ENCODE measurements at places on chromosomes 1 and 21.
A peak's percentile ranks its signal among the peaks of the same experiment; 100 is the strongest.

DNA sequence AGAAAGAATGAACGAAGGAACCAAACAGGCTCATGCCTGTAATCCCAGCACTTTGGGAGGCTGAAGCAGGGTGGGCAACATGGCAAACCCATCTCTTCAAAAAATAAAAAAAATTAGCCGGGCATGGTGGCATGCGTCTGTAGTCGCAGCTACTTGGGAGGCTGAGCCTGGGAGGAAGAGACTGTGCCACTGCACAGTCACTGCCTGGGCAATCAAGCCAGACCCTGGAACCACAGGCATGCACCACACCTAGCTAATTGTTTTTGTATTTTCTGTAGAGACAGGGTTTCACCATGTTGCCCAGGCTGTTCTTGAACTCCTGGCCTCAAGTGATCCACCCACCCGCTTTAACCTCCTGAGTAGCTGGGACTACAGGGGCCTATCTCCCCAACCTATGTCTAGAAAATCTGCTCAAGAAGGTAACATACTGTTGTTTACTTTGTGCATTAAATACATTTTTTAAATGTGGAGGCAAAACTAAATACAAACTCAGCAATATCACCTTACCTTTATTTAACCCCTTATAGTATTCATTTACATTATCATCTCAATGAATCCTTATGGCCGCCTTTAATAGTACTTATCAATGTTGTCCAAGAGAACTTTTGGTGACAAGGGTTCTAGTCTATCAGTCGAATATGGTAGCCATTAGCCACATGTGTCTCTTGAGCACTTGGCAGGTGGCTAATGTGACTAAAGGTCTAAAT, 2.7 kb downstream of the KHDC4 start:
- no peak for DNase-seq

DNA sequence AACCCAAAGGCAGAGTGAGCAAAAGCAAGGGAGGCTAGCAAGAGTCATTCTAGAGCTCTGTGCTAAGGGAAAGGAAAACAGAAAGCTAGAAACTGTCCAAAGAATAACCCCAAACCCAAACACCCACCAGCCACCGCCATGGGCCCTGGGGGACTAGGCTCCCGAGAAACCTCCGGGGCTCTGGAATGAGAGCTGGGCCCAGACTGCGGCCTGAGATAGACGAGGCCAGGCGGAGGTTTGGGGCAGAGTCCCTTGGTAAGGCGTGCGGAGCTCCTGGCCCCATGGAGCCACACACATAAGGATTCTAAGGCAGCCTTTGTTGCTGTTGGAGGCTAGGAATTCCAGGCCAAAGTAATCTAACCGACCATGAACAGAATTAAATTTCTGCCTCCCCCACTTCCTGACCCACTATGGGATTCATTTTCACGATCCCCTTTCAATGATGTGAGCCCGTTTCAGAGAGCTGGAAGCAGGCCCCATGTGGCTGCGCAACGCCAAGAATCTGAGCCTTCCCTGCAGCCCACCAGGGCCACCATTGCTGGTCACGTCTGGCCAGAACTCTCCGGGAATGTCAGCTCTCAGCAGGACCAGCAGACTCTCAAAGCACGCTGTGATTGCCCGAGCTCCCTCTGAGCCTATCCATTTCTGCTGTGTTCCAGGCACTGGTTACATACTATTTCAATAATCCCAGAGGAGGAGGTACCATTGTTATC, 145.0 kb downstream of the TRABD2B start:
- DNase-seq, result no peak

DNA sequence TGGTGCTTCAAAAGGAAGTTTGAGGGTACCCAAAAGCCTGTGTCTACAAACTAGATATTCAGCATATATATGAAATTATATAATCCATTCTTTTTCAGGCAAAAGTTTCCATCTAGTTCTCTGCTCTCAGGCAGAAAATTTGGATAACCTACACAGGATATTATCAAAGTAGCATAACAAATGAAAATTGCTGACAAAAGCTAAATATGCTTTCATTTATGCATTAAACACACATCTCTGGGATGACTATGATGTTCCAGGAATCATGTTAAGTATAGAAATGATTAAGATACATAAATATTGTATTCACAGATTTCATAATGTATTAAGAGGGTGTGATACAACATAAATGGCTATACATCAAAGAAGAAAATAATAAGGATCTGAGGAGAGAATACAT, 92.8 kb downstream of the LRRC53 start:
- no peak for DNase-seq

DNA sequence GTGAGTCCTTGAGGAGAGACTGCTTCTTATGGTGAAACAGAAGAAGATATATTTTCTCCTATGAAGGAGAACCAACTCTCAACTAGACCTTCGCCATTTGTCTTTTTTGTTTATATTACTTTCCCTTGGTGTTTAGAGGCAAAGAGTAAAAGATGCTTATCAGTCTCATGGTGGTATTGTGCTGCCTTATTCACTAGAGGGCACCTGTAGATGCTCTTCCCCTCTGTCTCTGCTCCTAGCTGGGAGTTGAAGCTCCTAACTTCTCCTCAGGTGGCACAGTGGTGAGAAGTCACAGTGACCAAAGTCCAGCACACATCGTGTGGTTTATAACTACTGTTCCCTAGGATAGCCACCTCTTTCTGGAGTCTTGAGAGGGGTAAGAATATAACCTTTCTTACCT, 1359.6 kb downstream of the PLA2G4A start:
- no peak for DNase-seq

GRCh38 chr1:29453502-29454240, 217.3 kb downstream of the PTPRU start:
- DNase-seq, result peak; percentile 12

DNA sequence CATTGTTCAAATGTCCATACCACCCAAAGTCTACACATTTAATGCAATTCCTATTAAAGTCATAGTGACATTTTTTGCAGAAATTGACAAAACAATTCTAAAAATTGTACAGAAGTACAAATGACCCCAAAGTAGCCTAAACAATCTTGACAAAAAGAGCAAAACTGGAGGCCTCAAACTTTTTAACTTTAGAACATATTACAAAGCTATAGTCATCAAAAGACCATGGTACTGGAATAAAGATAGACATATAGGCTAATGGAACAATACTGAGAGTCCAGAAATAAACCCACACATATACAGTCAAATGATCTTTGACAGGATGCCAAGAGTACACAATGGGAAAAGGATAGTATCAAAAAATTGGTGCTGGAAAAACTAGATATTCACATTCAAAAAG, 213.2 kb upstream of the SAMSN1 start:
- DNase-seq, result no peak

DNA sequence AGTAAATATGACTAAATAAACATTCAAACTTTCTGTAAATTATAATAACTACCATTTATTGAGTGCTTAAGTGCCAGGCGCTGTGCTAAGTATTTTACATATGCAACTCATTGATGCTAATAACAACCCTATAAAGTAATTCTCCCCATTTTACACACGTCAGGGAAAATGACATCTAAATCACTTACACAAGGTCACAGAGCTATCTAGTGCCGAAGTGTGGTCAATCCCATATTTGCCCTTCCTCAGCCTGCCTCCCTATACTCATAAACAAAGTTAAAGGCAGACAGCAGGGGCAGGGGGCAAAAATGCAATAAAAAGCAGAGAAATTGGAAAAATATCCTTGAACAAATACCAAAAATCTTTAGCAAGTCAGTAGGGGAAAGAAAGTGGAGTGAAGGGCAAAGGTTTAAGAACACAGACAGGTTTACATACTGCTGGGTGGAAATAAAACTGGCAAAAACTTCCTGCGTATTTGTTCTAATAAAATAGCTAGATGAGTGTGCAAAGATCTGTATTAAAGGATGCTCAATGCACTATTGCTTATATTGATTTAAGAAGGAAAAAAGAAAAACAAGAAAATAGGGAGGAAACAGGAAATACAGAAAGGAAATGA, 72.8 kb downstream of the WDR64 start:
- no peak for DNase-seq

DNA sequence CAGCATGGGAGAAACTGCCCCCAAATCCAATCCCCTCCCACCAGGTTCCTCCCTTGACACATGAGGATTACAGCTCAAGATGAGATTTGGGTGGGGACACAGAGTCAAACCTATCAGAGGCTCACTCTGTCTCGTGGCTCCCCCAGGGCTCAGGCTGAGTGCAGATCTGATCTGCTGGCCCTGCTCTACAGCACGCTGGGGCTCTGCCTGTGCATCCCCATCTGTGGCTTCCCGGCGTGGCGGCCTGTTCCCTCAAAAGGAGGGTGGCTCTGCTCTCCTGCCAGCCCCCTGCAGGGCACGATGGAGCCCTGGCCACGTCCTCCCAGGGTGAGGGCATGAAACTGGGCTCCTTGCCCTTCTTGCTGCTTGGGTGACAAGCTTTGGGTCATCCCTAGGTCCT, 19.8 kb upstream of the SMYD3 start:
- no peak for DNase-seq

DNA sequence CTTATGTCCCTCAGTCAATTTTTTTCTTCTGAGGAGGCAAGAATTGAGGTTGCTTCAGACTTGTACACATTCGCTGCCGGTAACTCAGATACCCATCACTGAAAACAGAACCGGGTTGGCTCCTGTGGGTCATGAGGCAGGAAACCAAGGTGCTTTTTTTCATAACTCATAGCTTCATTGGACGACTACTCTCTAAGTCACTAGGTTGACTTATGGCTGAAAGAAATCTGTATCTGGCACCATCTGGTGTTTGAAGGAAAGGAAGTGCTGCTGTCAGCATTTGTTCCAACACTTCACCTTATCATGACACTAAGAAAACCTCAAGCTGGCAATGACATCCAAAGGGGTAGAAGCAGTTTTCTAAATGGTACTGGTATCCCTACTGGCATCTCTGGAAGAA, 82.3 kb downstream of the TBX19 start:
- no peak for DNase-seq

DNA sequence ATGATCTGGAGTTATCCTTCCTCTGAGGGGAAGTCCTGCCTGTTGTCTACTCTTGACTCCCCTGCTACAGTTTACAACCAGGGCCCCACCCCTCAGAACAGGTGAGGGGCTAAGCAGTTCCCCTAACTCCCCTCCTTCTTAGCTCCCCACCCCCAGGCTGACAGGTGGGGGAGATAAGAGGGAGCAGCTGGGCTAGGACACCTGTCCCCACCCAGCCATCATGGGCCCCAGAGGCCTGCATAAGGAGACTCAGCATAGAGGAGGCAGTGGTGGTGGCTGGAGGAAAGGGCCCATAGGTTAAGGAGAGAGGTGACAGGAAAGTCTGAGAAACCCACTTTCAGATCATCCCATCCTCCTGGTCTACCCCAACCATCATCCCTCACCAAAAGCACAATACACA, 6.8 kb downstream of the MEF2D start:
- no peak for DNase-seq

- no peak for DNase-seq
Observed at GRCh38 chr1:203475012-203475981, at the start of gene PRELP. PRELP (plus strand) TSS chr1:203475806; CDS start chr1:203483185, 7,379 bp downstream.

GRCh38 chr1:2320006-2320405, 71.3 kb downstream of the MORN1 start:
- no peak for DNase-seq

DNA sequence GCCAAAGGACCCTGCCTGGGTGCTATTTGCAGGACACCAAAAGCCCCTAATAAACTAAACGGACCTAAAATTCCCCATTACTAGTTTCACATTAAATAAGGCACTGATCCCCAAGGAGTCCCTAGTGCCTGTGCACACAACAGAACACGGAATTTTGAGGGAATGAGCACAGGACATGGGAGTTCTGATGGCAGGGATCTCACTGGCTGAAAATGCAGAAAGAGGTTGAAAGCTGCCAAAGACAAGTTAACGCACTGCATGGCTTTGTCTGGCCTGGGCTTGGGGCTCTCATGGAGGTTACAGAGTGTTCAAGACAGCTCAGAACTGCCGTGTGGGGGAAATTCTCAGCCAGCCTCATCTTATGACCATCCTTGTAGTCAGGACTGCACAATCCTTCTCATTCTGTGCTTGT, 15.6 kb upstream of the ATP1B1 start:
- no peak for DNase-seq

GRCh38 chr21:39097981-39098380, 85.3 kb downstream of the PSMG1 start:
- no peak for DNase-seq

DNA sequence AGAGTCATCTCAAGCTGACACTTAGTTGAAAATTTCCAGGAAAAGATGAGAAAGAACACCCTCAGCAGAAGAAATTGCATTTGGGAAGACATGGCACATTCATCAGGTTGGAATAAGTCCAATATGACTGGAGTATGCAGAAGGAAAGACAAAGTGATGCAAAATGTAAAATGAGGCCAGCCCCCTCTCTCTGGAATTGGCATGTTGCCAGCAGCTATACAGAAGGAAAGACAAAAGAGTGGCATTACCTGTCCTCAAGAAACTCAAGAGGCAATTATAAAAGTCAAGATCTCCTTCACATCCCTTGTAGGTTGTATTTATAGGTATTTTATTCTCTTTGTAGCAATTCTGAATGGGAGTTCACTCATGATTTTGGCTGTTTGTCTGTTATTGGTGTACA, 426.3 kb downstream of the AGBL4 start:
- DNase-seq, result no peak

- DNase-seq, result peak; percentile 61
Observed at GRCh38 chr21:39675993-39676661, 63.4 kb downstream of the B3GALT5 start.

- peak; percentile 78 for DNase-seq
Observed at GRCh38 chr1:64161357-64161941, 42.0 kb upstream of the UBE2U start.

DNA sequence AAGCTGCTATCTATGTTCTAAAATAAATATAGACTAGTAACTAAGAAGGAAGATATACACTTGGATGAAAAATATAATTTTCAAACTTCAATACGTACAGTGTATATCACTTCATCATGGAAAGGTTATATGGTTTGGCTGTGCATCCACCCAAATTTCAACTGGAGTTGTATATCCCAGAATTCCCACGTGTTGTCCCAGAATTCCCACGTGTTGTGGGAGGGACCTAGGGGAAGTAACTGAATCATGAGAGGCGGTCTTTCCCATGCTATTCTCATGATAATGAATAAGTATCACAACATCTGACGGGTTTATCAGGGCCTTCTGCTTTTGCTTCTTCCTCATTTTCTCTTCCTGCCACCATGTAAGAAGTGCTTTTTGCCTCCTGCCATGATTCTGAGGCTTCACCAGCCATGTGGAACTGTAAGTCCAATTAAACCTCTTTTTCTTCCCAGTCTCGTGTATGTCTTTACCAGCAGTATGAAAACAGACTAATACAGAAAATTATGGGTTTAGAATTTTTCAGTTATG, 10.7 kb downstream of the NEGR1 start:
- DNase-seq, result no peak

DNA sequence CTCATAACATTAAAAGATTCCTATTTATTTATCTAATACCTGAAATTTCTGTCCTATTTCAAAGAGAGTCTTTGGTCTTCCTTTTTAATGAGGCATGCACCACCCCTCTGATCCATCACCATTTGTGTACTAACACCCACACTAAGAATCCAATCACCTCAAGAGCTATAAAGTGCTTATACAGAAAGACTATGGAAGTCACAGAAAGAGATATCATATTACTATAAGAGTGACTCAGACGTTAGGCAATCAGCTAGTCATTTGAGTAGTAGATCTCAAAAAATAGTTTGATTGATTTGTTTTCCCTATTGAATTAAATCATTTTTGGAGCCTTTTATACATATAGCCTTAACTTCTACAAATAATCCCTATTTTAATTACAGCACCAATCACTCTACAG, 46.1 kb downstream of the NME7 start:
- peak; percentile 44 for DNase-seq

All from astrocyte of the spinal cord (primary cell).